ENCODE measurements at places on chromosomes 5 and 9.

DNA sequence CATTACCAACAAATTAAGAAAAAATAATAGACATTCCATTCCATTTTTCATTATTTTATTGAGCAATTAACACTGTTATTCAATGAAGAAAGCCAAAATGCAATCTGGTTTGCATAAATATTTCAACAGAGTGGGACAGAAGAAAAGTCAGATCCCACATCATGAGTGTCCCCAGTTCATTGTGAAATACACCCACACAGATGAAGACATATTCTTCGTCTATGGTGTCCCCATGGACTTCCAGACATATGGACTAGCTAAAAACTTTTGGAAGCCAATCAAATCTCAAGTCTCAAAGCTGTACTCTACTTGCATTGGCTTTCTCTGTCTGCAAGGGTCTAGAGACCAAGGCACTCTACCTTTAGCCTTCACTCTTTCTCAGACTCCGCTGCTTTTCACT is 194.3 kb downstream of the SEMA5A start:
- DNase-seq = no peak

GRCh38 chr9:82554381-82554780 is 508.6 kb downstream of the RASEF start:
- DNase-seq = no peak

- DNase-seq = no peak
Observed at GRCh38 chr5:144017631-144018030, 152.8 kb downstream of the YIPF5 start.

DNA sequence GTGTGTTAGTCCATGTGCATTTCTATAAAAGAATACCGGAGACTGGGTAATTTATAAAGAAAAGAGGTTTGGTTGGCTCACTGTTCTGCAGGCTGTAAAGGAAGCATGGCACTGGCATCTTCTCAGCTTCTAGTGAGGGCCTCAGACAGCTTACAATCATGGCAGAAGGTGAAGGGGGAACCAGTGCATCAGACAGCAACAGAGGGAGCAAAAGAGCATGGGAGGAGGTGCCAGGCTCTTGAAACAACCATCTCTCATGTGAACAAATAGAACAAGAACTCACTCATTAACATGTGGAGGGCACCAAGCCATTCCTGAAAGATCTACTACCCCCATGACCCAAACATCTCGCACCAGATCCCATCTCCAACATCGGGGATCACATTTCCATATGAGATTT is 89.2 kb upstream of the IL33 start:
- no peak for DNase-seq

Measured in RCC 7860 (cell line).